ENCODE measurements at places on chromosomes 4 and X. TPM values are rescaled to one million over a fixed set of nuclear protein-coding genes. Genes with fewer than 3 reads are reported as not detected.

The TBC1D8B gene
- total RNA-seq: 1.5 TPM

The OTUD4 gene
- 15.3 TPM for total RNA-seq

The FDCSP gene
- total RNA-seq: 7.4 TPM

The ZBTB49 gene
- total RNA-seq: 4.5 TPM

The EGF gene
- total RNA-seq: 0.19 TPM

The SPATA4 gene
- not detected for total RNA-seq

The MAGEA4 gene
- not detected for total RNA-seq

The ZXDB gene
- 3.1 TPM for total RNA-seq

GRCh38 chr4:11397146-11397545, 31.5 kb downstream of the HS3ST1 start:
- no peak overlapping the region for H3K4me3 ChIP-seq
- H3K27ac ChIP-seq: no peak overlapping the region
- H3K4me1 ChIP-seq: no peaks in the 10 kb centered on the region
- H3K27me3 ChIP-seq: no peaks in the 10 kb centered on the region
- no peak for DNase-seq
- H3K36me3 ChIP-seq: peaks cover 10% of the 10 kb centered on the region

- H3K27ac ChIP-seq: no peak overlapping the region
- no peak overlapping the region for H3K4me3 ChIP-seq
- no peaks in the 10 kb centered on the region for H3K36me3 ChIP-seq
- no peaks in the 10 kb centered on the region for H3K4me1 ChIP-seq
- no peaks in the 10 kb centered on the region for H3K27me3 ChIP-seq
Observed at GRCh38 chrX:82230013-82230412, 1028.1 kb downstream of the SH3BGRL start.

GRCh38 chr4:97770222-97770621, 373.1 kb downstream of the STPG2 start:
- H3K36me3 ChIP-seq: no peaks in the 10 kb centered on the region
- no peak for DNase-seq
- H3K4me1 ChIP-seq: no peaks in the 10 kb centered on the region
- H3K27ac ChIP-seq: no peak overlapping the region

GRCh38 chrX:13235930-13236329, 83.9 kb downstream of the ATXN3L start:
- DNase-seq: no peak
- H3K4me3 ChIP-seq: no peak overlapping the region
- no peaks in the 10 kb centered on the region for H3K4me1 ChIP-seq
- H3K27me3 ChIP-seq: no peaks in the 10 kb centered on the region
- no peak overlapping the region for H3K27ac ChIP-seq

DNA sequence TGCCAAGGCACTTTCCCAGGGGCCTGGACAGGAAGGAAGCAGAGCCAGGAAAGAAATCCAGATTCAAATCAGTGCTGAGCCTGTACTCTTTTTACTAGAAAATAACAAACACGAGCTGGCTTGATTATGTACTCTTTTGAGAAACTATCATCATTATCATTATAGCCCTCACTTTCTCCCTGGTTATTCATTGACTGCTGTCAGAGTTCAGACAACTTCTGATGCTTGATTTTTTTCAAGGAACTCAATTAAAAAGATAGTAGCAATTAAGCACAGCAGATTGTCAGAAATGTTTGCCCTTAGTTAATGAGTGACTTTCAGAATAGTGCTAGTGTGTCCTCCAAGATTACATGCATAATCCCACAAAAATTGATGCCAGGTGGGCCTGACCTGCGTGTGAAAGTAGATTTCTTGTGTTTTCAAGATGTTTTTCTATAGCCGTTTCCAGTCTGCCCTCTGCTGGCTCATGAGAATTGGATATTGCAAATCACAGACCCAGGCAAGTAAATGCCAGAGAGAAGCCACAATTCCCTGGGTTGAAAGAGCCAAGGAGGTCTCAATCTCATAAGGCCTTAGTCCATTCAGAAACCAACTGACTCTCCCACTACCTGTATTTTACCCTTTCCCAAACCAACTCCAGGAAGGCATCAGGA, 14.3 kb upstream of the PNPLA4 start:
- H3K27ac ChIP-seq: no peak overlapping the region
- H3K4me1 ChIP-seq: no peaks in the 10 kb centered on the region
- H3K36me3 ChIP-seq: no peaks in the 10 kb centered on the region
- no peaks in the 10 kb centered on the region for H3K27me3 ChIP-seq

DNA sequence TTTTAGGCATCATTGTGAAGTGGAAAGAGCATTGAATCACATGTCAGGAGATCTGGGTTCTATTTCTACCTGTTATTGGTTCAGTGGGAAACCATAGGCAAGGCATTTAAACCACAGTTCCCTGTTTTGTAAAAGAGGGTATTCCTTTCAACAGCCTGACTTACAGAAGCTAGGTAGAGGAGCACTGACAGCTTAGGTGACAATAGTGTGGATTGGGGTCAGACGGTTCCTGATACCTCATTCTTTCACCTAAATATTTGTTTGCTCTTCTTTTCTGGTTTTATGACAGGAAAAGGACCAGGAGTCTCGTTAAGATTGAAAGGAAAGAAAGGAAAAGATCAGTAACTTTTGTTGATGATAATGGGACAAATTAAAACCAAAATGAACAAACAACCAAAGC, 15.9 kb upstream of the PDLIM5 start:
- no peaks in the 10 kb centered on the region for H3K27me3 ChIP-seq
- no peak for DNase-seq
- no peaks in the 10 kb centered on the region for H3K4me1 ChIP-seq
- H3K36me3 ChIP-seq: no peaks in the 10 kb centered on the region

DNA sequence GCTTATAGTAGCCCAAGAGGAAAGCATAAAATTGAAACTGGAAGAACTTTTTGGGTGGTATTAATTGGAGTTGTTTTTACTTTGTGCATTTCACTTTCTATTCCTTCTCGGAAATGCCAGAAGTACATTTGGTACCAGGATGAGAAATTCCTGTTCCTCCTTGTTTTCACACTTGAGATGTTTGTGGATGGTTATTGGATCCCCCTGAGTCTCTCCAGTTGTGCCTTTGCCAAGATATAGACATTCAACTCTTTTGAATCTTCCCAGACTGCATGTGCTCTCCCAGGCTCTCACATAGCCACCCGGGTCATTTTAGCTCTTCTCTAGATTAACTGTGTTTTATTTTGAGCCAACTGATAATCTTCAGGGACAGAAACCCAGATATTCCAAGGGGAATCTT, 120.5 kb downstream of the AFF1 start:
- H3K27me3 ChIP-seq: no peaks in the 10 kb centered on the region
- no peak overlapping the region for H3K4me3 ChIP-seq
- H3K27ac ChIP-seq: no peak overlapping the region
- DNase-seq: no peak
- H3K36me3 ChIP-seq: peaks cover 26% of the 10 kb centered on the region

GRCh38 chr4:159369256-159369655, 266.4 kb downstream of the RAPGEF2 start:
- H3K4me1 ChIP-seq: peaks cover 2% of the 10 kb centered on the region
- no peak for DNase-seq
- H3K4me3 ChIP-seq: no peak overlapping the region
- no peaks in the 10 kb centered on the region for H3K36me3 ChIP-seq
- H3K27me3 ChIP-seq: no peaks in the 10 kb centered on the region

DNA sequence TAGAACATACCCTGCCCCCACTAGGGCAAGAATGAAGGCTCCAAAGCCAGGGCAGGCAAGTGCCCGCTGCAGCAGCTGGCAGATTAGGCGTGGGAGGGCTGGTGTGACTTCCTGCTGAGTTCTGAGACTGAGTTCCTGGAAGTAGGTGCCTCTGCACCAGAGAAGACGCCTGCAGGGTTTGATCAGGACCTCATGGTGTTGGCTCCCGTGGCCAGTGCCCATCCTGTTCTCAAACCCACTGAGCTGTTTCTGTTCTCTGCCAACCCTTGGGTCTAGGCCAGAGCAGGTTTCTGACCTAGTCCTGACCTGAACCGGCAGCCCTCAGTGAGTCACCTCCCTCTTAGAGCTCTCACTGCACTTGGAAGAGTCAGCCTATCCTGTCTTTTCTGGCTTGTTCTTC, 220.7 kb downstream of the HS6ST2 start:
- H3K27ac ChIP-seq: no peak overlapping the region
- DNase-seq: no peak
- H3K4me3 ChIP-seq: no peak overlapping the region
- H3K36me3 ChIP-seq: no peaks in the 10 kb centered on the region

DNA sequence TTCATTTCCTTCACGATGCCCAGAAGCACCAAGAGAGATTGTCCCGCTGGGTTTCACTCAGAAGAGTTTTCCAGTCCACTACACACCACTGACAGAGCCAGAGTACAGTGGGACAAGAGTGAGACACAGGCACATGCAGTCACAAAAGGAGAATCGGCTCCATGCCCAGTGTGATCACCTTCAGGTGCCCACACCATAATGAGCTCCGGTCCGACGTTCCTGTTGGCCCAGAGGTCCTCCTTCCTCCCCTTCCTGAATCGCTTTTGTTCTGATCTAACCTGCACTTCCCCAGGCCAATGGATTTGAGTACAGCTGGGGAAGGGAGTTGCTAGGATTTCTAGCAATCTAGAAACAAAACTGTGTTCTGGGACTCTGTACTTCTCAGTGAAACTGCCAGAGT, 4.6 kb upstream of the CHRNA9 start:
- H3K27me3 ChIP-seq: no peaks in the 10 kb centered on the region
- no peaks in the 10 kb centered on the region for H3K36me3 ChIP-seq
- H3K4me1 ChIP-seq: peaks cover 7% of the 10 kb centered on the region

- DNase-seq: no peak
- H3K27me3 ChIP-seq: no peaks in the 10 kb centered on the region
- H3K27ac ChIP-seq: no peak overlapping the region
- no peak overlapping the region for H3K4me3 ChIP-seq
Observed at GRCh38 chr4:97911236-97911906, 231.9 kb downstream of the STPG2 start.

DNA sequence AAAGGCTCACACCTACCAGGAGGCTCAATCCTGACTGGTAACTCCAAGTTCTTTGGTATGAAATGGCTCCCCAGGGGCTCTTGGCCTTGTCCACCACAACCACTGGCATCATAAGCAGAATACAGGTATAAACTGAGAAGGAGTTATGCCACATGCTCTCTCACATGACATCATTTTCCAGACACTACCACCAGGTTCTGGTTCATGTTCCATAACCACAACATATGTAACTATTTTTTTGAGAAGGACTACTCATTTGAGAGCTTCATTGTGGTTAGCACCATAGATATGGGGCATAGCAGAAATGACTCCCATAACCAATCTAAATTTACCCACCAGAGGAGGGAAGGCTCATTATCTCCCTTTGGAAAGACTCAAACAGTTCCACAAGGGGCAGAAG, 19.6 kb downstream of the PRDM5 start:
- no peak for DNase-seq
- no peak overlapping the region for H3K27ac ChIP-seq
- H3K4me1 ChIP-seq: no peaks in the 10 kb centered on the region
- H3K4me3 ChIP-seq: no peak overlapping the region
- H3K36me3 ChIP-seq: no peaks in the 10 kb centered on the region
- H3K27me3 ChIP-seq: no peaks in the 10 kb centered on the region

DNA sequence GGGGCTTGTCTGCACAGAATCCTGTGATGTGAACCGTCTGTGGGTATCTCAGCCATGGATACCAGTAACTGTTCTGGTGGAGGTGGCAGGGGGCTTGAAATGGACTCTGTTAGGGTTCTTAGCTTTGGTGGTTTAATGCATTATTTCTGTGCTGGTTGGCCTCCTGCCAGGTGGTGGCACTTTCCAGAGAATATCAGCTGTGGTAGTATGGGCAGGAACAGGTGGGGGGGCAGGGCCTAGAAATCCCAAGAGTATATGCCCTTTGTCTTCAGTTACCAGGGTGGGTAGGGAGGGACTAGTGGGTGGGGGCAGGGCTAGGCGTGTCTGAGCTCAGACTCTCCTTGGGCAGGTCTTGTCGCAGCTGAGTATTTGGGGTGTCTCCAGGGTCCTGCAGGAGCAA, 106.7 kb downstream of the KIT start:
- no peak for DNase-seq
- no peak overlapping the region for H3K27ac ChIP-seq
- no peak overlapping the region for H3K4me3 ChIP-seq
- H3K36me3 ChIP-seq: no peaks in the 10 kb centered on the region

GRCh38 chr4:151781026-151781425, 20.2 kb upstream of the GATB start:
- peaks cover 14% of the 10 kb centered on the region for H3K4me1 ChIP-seq
- DNase-seq: no peak
- no peaks in the 10 kb centered on the region for H3K36me3 ChIP-seq
- no peak overlapping the region for H3K27ac ChIP-seq
- no peaks in the 10 kb centered on the region for H3K27me3 ChIP-seq

DNA sequence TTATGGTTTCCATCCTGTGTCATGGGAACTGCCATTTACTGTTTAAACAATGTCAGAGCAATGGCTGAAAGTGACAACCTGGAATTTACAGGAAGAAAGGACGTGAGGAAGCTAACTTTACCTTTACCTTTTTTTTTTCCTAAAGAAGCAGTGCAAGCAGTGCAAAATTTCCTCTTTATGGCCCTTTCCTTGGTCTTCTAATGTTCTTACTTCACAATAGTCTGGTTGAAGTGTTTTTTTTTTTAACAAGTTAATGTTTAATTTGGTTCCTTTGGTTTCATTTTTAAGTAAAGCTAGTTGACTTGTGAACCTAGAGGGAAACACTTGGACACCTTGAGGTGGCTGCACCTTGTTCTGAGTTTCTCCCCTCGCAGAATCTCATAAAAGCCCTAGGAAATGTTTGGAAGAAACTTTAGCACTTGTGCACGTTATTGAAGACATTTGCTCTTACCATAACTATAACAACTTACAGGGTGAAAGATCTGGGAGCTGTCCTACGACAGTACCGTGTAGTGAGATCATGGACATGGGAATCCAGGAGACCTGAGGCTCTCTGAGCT, 1.8 kb downstream of the SGMS2 start:
- peaks cover 6% of the 10 kb centered on the region for H3K4me1 ChIP-seq
- no peak for DNase-seq
- no peak overlapping the region for H3K4me3 ChIP-seq

DNA sequence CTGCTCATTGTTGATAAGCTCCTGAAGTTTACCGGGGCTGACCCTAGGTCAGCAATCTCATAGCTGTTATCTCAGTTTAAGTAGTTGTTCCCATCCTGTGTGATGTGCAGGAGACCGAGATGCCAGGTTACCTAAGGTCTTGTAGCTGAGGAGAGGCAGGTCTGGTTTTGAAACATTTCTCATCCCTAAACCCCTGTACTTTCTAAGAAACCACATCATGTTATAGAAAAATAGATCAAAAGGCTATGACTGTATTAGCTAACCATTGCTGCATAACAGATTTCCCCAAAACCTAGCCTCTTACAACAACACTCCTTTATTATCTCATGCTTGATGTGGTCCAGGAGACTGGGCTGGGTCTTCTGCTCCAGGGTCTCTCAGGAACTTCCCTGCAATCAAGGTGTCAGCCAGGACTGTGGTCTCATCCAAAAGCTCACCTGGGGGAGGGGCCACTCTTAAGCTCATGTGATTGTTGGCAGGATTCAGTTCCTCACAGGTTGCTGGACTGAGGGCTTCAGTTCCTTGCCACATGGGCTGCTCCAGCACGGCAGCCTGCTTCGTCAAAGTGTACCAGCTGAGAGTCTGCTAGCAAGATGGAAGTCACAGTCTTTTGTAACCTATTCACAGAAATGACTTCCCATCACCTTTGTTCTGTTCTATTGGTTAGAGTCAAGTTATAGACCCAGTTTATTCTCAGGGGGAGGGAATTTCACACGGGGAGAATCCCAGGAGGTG, 60.9 kb upstream of the CLCN4 start:
- peaks cover 3% of the 10 kb centered on the region for H3K36me3 ChIP-seq
- H3K4me3 ChIP-seq: no peak overlapping the region
- H3K4me1 ChIP-seq: peaks cover 15% of the 10 kb centered on the region
- H3K27me3 ChIP-seq: no peaks in the 10 kb centered on the region

Data from thymus (tissue), 14 donors.